ENCODE measurements at places on chromosomes 7 and 10.
A peak's percentile ranks its signal among the peaks of the same experiment; 100 is the strongest.

- no peak for DNase-seq
These were observed 15.9 kb downstream of the MTURN start for GRCh38 chr7:30150711-30151110.

- DNase-seq = peak; percentile 64
These were observed 247.0 kb downstream of the WDR11 start for GRCh38 chr10:121098211-121098610.

DNA sequence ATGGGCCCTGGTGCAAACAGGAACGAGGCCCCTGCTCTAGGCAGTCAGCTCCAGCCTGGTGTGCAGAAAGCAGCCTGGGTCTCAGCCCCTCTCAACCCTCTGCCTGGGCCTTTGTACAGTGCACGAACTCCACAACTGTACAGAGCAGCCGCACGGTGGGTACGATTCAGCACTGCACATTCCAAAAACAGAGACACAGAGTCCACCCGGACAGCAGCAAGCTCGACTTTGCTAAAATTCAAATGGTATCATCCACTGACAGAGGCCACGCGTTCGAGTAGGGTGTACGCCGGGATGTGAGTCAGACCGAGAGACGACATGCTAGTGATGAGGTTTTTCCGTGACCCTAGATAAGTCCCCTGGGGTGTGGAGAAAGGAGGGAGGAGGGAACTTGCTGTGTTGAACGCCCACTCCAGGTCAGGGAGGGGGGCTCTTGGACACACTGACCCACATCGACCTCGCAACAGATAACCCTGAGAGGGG, 65.6 kb upstream of the PDGFA start:
- DNase-seq = no peak

DNA sequence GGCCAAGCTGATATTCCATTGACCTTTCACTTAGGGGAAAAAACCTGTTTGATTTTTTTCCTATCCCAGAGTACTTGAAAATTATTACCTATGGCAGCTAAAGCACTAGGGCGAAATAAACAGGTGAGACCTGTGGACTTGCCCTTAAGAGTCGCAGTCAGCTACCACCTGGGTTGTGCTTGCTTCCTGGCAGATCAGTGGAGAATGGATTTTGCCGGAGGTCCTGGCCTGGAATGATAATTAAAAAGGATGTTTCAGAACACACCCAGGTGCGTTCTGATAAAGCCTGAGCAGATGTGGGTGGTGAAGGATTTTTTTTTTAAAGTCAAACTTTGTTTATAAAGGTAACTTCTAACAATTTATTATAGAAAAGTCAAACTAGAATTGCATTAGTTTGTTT, 59.1 kb downstream of the AUTS2 start:
- DNase-seq = no peak

- no peak for DNase-seq
These were observed 66.3 kb upstream of the IL6 start for GRCh38 chr7:22660732-22661131.

GRCh38 chr10:110268971-110269370, 35.7 kb downstream of the SMNDC1 start:
- no peak for DNase-seq

GRCh38 chr7:7650682-7651206, 10.2 kb downstream of the UMAD1 start:
- no peak for DNase-seq

- no peak for DNase-seq
These were observed 32.1 kb downstream of the SGCE start for GRCh38 chr7:94623820-94624219.

DNA sequence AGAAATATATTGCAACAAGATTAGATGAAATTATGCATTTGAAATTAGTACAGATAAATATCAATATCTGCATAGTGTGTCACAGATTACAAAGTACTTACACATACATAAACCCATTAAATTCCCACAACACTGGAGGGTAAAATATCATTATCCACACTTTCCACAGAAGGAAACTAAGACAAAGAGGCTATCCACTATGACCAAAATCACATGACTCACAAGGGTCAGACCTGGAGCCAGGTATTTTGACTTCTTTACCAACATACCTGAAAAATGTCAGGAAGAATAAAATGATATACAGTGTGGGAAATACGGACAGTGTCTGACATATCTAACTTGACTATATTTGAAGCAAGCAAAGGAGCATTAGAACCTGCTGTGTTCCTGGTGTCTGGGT, 34.1 kb downstream of the HYCC1 start:
- no peak for DNase-seq

- DNase-seq = peak; percentile 18
These were observed 9.2 kb upstream of the HNRNPF start for GRCh38 chr10:43417950-43418768.

DNA sequence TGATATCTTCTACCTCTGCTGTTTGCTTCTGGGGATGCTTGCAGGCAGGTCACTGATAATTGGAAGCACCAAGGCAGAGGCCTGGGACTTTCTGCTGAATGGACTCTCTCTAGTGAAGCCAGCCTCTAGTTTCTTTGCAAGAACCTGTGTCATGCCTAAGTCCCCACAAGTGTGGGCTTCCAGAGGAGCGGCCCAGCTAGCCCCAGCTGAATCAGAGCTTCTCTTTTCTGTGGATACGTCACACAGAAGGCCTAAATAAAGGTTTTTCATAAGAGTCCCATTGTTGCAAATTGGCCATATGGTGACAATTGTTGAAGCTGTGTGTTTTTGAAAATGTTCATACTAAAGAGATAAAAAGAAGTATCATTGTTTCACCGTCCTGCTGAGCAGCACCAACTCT, 6.8 kb upstream of the OPALIN start:
- DNase-seq = no peak

DNA sequence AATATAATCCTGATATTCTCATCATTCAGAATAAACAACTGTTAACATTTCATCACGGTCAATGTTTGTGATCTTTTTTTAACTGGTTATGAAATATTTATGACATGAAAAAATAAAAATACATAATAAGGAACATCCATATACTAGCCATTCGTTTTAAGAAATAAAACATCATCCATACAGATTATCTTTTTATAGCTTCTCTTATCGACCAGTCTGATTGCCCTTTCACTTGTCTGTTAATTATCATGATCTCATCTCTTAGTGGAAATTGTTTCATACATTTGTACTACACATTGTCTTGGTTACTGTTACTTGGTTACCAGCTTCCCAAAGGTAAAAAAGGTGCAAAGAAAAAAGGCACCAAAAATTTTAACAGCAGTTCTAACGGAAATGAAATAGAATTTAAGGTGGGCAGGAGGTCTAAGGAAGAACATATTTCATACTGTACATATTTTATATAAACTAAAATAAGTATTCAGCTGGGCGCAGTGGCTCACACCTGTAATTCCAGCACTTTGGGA, 8.4 kb downstream of the ARHGAP21 start:
- DNase-seq = no peak
